Activated T-helper 17 cell treated with anti-CD3 and anti-CD28 coated beads, Interleukin-2, amount 50 U/mL, for 72 hours (primary cell): ENCODE measurements at places on chromosomes 13 and 19. TPM values are rescaled to one million over a fixed set of nuclear protein-coding genes. Genes with fewer than 3 reads are reported as not detected.

Gene MBD3L3
- total RNA-seq, result not detected

Gene CYP4F11
- not detected for total RNA-seq

Gene SLC8A2
- 0.06 TPM for total RNA-seq

Gene ATP5F1D
- 210 TPM for total RNA-seq

GRCh38 chr13:93847162-93847561 is 620.6 kb downstream of the GPC6 start:
- peak; percentile 85 for ATAC-seq

DNA sequence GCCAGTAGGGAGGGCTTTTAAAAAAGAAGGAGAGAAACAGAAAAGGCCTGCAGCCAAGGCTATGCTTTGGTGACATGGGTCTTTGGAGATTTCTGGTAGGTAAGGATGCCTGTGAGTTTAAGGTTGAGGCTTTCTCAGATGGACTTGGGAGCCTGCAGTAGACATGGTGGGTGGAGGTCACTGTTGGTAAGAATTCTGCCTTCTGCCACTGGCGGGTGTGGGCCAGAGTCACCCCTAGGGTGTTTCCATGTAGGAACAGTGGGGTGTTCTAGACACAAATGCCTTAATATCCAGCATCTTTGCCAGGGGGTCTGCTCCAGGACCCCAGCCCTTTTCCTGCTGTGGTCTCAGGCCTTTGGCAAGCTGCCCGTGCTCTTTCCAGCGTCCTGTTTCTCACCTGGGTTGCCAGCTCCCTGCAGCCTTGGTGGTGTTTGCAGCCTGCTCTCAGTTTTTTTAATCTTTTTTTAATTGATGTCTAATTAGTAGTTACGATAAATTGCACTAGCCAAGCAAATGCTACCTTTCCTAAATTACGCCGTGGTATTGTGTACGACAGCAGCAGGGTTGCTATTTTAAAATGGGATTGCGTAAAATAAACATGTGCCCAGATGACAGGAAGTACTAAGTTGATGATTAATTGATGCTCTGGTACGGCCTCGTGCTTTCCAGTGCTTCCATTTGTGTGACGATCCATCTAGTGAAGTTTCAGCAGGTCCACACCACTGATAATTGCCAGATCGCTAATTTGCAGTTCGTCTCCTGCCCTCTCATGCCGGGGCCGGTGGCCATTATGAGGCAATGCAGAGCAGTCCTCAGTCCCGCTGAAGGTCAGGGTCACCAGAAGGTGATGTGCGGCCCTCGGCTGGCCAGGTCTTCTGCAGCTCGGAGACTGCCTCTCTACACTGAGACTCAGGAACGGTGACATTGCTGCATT is 35.3 kb upstream of the NPAS1 start:
- ATAC-seq, result no peak

DNA sequence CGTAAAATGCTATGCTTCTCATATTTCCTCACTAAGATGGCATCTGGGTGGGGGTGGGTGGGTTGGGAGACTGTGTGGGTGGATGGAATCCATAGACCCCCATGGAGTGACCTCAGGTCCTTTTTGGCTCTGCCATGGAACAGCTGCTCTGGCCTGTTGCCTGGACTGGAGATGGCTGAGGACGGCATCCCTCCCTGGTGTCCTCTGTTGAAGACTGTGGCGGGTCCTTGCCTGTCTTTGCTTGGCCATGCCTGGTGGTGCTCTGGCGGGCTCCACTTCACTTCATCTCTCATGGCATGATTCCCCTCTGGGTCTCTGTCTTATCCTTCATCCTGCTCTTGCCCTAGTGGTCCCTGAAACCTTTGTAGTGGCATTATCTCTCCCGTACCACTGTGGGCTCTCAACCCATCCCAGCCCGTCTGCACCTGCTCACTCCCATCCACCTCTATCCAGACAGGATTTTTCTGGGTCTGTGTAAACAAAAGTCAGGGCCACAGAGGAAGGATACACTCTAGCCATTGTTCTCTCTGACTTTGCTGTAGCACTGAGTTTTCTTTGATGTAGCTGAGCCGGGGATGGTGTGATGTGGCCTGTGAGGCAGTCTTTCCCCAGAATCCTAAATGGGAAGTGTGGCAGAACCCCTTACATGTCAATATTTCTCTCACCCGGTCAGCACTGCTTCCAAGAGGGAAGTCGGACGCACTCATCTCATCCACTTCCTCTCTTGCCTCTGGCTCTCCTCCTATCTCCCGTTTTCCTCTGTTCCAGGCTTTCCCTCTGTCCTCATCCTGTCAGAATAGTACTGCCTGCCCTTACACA is 36.1 kb downstream of the WDFY2 start:
- no peak for ATAC-seq

DNA sequence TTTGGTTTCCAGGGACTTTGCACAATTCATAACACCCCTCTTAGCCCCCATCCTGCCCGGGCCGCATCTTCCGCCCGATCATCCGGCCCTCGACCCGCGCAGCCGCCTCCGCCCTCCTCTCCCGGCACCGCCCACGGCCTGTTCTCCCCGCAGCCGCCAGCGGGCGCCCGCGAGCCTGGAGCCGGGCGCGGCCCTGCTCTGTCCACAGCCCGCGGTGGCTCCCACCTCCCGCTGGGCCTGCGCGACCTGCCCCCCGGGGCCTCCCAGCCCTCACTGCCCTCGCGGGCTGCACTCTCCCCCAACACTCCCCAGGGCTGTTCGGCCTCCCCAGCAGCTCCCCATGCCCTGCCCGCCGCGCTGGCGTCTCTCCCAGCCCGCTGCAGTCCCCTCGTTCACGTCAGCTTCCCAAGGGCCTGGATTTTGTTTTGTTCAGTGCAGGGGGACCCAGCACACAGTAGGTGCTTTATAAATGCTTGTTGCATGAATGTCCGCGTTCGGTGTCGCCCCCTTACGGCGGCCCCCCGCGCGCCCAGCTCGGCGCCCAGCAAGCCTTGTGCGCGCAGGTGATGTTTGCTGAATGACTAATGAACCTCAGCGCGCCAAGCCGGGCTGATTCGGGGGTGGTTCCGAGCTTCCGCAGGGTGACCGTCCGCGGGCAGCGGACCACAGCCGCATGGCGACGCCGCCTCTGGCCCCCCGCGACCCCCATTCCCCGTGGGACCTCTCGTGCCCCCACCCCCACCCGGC is 4.6 kb upstream of the APC2 start:
- ATAC-seq, result peak; percentile 93

GRCh38 chr19:35596366-35596999 is 10.5 kb downstream of the PMIS2 start:
- ATAC-seq, result peak; percentile 97

GRCh38 chr19:7902796-7903243 is 857 bp upstream of the MAP2K7 start:
- ATAC-seq, result no peak

DNA sequence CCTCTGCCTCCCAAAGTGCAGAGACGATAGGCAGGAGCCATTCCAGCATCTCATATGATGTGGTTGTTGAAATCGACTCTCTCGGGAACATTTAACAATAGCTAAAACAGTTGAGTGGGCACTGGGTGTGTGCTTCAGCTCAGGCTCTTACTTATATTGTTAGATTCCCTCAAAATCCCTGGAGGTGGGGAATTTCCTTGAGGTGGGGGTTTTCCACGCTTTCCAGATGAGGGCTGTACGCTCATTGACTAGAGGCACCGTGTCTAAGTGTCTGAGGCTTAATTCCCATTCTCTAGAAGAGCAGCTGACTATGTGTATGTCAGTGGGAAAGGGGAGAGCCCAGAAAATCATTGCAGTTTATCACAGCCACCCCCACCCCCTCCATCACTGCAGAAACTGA is 10.8 kb upstream of the GRAMD1A start:
- peak; percentile 25 for ATAC-seq

- no peak for ATAC-seq
Measured at GRCh38 chr13:50220938-50221337, 205.7 kb downstream of the KCNRG start.

DNA sequence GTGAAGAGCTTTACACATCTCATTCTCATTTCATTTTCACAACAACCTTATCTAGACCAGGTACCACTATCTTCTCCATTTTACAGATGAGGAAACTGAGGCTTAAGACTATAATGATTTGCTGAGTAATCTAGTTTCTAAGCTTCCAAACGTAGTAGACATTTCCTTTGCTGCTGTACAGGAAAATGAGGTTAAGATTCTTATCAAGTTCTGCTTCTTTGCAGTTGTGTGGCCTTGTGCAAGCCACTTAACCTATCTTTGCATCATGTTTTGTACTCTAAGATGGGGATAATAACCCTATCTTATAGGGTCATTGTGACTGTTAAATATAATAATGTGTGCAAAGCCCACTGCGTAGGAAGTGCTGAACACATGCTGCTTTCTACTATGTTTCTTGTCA is 307.9 kb downstream of the HS6ST3 start:
- ATAC-seq, result no peak

- no peak for ATAC-seq
Measured at GRCh38 chr13:32022311-32022710, 9.3 kb upstream of the FRY start.

DNA sequence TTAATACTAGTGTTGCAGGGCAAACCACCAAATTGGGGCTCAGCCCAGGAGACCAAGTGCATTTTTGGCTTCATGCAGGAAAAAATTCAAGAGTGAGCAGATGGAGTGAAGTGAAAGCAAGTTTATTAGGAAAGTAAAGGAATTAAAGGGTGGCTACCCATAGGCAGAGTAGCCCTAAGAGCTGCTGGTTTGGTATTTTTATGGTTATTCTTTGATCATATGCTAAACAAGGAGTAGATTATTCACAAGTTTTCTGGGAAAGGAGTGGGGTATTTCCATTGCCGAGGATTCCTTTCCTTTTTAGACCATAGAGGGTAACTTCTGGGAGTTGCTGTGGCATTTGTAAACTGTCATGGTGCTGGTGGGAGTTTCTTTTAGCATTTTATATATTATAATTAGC is 459.0 kb downstream of the KLF5 start:
- no peak for ATAC-seq

GRCh38 chr13:114338959-114339358 is 24.7 kb downstream of the CHAMP1 start:
- ATAC-seq, result no peak
